Natural killer cell (primary cell): ENCODE measurements at places on chromosomes 1 and 21. TPM values are rescaled to one million over a fixed set of nuclear protein-coding genes. Genes with fewer than 3 reads are reported as not detected.

DNA sequence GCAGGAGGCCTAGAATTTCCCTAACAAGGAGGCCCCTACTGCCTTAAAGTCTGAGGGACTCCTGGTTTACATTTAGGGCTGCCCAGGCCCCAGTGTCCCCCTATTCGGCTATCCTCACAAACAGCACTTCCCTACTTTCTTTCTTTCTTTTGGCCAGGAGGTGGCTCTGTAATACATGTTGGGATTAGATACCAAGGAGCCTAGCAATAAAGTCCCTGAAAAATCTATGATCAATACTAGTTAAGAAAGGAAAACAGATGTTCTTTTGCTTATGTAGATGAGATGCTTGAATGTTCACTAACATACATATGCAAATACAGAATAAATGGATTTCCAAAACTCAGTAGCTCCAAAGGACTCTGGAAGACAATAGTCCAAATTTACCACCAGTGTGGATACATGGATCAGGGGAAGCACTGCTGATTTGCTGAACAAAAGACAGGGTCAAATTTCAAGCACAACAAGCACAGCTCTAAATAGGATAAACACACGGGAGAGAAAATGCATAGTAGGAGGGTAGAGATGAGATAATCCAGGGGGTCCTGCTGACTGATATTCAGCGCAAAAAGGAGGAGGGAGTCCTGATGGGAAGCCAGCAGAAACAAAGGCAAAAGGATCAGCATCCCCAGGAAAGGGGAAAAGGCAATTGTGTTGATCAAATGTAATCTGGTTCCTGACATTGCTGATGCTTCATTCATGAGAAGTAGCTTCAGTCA, 240.0 kb downstream of the NUF2 start:
- DNase-seq: no peak

ZNF648 gene
- not detected for total RNA-seq

DNA sequence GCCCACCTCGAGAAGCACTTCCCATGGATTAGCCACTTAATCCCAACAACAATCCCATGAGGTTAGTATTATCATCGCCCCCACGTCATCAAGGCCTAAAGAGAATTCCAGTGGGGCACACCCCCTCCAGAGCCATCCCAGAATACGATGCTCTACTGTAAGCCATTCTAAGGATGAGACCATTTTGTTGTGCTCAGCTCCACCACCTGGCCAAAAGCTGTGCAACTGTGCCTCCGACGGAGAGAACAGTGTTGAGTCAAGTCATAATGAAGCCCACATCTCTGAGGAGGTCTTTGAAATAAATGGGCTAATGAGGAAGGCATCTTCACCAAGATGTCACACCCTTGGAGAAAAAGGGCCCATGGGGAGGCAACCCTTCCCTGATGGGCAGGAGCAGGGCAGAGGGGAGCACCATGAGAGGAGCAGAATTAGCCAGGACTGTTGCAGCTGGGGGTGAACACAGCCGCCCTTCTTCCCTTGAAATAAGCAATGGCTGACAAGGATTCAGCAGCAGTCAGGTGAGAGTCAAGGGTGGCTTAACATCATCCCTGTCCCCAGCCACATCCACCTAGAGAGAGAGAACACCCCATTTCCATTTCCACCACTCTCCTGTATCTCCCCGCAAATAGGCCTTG, 14.6 kb downstream of the SYF2 start:
- DNase-seq: no peak

- no peak for DNase-seq
Observed at GRCh38 chr21:35111321-35111930, 62.3 kb upstream of the RUNX1 start.

DNA sequence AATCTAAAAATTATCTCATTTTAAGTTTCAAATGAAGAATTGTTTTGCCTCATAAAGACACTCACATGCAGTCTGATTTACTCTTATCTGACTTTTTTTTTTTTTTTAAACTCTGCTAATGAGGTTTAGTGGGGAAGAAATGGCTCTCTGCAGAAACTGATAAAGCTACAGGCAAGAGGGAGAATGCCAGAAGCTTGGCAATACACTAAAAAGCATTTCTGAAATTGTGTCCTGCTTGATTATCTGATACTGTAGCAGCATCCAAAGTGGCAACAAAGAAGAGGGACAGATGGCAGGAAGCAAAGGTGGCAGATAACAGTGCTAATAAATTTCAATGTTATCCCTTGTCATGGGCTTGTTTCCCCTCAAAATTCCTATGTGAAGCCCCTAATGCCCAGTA, 1744.9 kb downstream of the NCAM2 start:
- DNase-seq: no peak

GRCh38 chr1:111660204-111661150, 40.9 kb downstream of the RAP1A start:
- peak; percentile 38 for DNase-seq

GRCh38 chr1:236206548-236206947, 64.2 kb downstream of the GPR137B start:
- DNase-seq: no peak

DNA sequence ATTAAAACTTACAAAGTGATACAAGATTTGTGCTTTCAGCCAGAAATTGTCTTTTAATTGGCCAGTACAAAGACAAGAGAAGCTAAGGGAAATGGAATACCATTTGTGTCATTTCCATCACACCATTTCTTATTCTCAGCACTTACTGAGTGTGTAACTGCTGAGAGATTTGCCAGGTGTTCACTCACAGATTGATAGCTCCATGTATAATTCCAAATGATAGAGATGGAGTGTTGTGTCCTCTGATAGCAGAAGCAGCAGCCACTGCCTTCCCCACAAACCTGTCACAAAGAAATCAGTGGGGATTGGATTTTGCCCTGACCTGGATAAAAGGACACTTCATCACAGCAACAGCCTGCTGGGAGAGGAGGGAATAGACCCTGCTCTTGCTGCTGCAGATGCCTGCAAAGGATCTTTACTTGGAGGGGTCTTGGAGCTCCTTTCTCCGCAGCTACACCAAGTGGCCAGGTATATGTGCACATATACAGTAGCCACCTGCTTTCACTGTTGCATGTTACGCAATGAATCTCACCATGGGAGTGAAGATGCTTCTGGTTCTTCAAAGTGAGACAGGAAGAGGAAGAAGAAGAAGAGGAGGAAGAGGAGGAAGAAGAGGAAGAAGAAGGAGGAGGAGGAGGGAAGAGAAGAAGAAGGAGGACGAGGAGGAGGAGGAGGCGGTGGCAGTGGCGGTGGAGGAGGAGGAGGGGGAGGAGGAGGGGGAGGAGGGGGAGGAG, 78.7 kb upstream of the KCNJ15 start:
- DNase-seq: no peak

DNA sequence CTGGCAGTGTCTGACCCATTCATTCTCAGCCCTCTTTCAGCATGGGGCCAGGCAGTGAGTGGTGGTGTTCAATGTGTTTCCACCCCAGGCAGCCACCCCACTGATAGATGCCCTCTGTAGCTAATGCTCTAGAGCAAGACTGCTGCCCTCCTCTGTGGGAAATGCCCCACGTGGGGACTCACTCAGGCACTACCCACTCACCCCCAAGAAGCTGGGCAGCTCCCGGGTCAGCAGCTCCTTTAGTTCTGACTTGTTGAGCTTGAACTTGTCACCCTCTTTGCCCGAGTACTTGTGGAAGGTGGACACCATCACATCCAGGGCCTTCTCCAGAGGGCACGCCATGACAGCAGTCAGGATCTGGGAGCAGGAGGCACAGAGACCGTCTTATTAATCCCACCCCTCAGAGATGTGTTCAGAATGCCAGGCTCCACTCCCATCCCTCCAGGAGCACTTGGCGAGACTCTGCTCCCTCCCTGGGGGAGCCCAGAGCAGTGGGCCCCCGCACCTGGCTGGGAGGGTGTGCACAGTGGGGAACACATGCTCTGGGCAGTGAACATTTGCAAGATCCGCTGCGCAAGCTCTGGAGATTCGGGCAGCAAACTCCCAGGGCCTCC, 1.0 kb downstream of the S100A4 start:
- no peak for DNase-seq

GRCh38 chr1:17521946-17522612, 17.4 kb upstream of the ARHGEF10L start:
- DNase-seq: no peak

GRCh38 chr1:84143796-84144565, at the start of gene PRKACB:
TSS of gene PRKACB (plus strand) at chr1:84144271. CDS start at chr1:84144362, 91 bp downstream.
- peak; percentile 78 for DNase-seq

GRCh38 chr1:165152109-165152508, 204.4 kb downstream of the LMX1A start:
- no peak for DNase-seq

DNA sequence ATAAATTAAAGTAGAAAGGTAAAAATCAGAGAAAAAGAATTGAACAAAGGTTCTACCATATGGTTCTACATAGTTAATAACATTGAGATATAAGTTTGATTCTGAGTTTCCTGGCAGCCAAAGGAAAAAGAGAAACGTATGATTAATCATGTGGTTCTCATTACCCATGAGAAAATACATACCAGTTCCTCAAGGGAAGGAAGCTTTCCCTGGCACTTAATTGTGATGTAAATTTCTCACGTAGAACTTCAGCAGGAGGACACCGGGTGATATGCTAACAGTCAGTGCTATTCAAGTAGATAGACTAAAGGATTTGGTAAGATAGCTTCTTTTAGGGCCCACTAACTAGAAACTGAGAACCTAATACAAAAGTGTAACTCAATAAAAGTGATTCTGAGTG, 218.5 kb downstream of the NFIA start:
- DNase-seq: no peak

GUCA2A gene
- not detected for total RNA-seq

DNA sequence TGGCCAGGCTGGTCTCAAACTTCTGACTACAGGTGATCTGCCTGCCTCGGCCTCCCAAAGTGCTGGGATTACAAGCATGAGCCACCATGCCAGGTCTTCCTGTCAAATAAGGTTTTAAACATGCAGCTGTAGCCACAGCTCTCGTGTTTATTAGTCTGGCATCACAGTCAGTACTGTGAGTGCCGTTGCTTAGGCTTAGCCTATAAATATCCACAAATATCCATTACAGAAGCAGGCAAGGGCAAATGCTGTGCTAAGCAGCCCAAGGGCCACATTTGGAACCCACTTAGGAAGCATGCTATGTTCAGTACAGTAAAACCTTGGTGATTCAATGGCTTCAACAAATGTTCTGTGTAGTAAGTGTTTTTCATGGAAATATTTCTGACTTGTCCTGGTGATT, 75.9 kb downstream of the KIF1B start:
- no peak for DNase-seq

DNA sequence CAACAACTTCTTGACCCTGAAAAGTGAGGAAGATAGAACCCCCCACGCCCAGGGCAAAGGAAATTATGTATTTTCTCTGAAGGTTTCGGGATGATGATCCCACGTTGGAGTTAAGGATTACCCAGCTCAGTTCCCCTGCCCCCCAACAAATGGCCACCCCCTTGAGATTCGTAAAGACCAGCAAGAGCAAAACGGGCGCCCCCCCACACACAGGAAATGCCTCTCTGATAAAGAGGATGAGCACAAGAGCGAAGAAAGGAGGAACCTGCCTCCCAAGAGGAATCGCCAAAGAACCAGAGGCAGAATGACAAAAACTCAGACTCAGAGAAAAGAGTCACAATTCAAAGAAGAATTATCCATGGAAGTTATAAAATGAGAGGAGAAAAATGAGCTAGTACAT, 576.9 kb downstream of the MATN1 start:
- DNase-seq: no peak

GRCh38 chr1:205604059-205604458, 27.8 kb downstream of the ELK4 start:
- DNase-seq: no peak

DNA sequence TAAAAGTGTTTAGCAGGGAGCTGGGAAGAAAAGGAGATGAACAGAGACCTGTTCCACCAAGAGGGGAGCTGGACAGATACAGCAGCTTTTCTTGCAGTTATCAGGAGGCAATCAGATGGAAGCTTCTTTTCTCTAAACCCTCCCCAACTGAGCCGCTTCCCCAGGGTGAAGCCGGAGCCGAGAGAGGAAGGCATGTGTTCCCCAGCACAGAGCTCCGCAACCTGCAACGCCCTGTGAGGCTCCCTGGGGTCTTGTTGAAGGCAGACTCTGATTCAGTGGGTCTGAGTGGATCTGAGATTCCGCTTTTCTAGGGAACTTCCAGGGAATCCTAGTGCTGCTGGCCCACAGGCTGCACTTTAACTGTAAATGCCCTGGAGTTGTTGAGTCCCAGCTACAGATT, 139.1 kb upstream of the COA6 start:
- DNase-seq: no peak

GRCh38 chr1:159646687-159647086, 59.1 kb downstream of the APCS start:
- no peak for DNase-seq

- no peak for DNase-seq
Observed at GRCh38 chr1:232531291-232531690, 98.6 kb downstream of the SIPA1L2 start.

TMEM269 gene
- total RNA-seq: 0.33 TPM

TEDDM1 gene
- total RNA-seq: not detected

- DNase-seq: no peak
Observed at GRCh38 chr1:94799206-94799605, 21.0 kb upstream of the SLC44A3 start.

- no peak for DNase-seq
Observed at GRCh38 chr1:36705629-36706028, 222.9 kb upstream of the CSF3R start.

DNA sequence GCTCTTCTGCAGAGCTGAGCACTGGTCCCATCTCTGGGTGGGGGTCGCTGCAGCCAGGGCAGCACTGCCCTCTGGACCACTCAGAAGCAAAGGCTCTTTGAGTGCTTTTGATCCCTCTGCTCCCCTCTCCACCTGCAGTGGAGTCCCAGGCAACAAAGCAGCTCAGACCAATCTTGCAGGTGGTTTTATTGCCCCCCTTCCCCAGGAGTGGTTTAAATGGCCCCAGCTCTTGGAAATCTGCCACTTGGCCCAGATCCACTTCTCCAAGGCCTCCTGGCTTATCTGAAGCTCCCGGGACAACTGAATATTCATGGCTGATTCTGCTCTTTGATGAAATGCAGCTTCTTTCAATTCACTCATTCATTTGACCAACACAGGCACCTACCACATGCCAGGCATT, 2.7 kb downstream of the STUM start:
- DNase-seq: no peak

DNA sequence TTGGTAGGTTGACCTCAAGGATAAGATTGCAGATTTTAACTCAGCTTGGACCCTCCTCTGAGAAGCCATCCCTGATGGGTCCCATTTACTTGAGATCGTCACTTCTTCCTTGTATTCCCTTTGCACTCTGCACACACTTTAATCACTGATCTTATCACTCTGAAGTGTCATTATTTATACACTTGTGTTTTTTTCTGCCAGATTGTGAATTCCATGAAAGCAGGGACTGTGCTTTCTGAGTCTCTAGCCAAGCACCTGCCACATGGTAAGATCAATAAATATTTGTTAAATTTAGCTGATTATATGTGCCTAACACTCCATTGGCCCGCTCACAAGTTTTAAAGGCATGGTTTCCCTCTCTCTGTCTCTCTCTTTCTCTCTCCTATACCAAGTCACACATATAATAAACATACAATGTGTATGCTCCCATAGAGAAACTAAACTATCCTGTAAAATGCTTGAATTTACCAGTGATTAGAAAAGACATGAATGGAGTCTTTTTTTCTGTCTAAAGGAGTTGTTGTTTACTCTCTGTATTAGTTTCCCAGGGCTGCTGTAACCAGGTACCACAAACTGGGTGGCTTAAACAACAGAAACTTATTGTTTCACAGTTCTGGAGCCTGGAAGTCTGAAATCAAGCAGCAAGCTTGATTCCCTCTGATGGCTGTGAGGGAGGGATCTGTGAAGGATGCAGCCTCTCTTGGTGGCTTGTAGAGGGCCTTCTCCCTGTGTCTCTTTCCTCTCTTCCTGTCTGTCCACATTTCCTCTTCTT, 105.2 kb upstream of the GADD45A start:
- DNase-seq: no peak

KCNK2 gene
- total RNA-seq: not detected

SPRR2B gene
- total RNA-seq: not detected
